ENCODE measurements at places on chromosomes 13 and 19.

- DNase-seq: no peak
Measured at GRCh38 chr13:63605403-63605802, 2189.8 kb upstream of the PCDH20 start.

DNA sequence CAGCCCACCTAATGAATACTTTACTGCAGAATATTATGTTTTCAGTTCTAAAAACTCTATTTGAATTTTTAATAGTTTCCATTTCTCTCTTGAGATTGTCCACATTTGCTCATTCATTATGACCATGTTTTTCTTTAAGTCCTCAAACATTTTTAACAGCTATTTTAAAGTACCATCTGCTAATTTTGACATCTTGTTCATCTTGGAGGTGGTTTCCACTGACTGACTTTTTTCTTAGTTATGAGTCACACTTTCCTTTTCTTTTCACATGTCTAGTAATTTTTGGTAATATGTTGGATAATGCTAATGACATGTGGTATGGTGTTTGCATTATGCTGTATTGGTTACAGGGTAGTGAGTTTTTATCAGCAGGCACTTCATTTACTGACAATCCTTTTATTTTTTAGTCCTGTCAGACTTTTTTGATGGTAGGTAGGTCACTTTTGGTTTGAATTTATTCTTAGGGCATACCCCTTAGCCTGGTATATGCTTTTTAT is 15.4 kb upstream of the ESD start:
- DNase-seq: no peak

DNA sequence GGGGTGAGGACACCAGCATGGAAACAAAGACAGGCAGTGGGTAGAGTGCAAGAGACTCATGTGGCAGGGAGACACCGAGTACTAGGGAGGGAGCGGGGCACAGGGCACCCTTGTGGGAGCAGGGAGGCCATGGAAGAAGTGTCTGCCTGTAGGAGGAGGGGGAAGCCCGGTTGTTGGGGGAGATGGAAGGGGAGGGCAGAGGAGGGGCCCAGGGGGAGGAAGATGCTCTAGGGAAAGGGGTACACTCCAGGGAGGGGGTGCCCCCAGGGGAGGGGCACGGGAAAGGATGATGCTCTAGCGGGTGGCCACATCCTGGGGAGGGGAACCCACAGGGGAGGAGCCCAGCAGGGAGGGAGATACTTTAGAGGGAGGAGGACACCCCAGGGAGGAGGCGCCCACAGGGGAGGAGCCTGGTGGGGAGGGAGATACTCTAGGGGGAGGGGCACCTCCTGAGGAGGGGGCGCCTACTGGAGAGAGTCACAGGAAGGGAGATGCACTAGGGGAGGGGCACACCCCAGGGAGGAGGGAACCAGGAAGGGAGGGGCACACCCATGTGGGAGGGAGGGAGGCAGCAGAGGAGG is 24.9 kb downstream of the CPAMD8 start:
- DNase-seq: no peak

DNA sequence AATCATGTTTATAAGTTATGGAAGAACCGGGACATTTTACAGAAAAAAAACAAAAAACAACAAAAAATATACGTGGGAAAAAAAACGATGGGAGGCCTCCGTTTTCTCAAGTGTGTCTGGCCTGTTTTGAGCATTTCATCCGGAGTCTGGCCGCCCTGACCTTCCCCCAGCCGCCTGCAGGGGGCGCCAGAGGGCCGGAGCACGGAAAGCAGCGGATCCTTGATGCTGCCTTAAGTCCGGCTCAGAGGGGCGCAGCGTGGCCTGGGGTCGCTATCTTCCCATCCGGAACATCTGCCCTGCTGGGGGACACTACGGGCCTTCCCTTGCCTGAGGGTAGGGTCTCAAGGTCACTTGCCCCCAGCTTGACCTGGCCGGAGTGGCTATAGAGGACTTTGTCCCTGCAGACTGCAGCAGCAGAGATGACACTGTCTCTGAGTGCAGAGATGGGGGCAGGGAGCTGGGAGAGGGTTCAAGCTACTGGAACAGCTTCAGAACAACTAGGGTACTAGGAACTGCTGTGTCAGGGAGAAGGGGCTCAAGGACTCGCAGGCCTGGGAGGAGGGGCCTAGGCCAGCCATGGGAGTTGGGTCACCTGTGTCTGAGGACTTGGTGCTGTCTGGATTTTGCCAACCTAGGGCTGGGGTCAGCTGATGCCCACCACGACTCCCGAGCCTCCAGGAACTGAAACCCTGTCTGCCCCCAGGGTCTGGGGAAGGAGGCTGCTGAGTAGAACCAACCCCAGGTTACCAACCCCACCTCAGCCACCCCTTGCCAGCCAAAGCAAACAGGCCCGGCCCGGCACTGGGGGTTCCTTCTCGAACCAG is 1.8 kb upstream of the APOE start:
- DNase-seq: peak; percentile 91

GRCh38 chr13:51645154-51645650 is 60.9 kb downstream of the WDFY2 start:
- peak; percentile 78 for DNase-seq

GRCh38 chr19:46369817-46370216 is 22.9 kb downstream of the PPP5C start:
- no peak for DNase-seq

- DNase-seq: no peak
Measured at GRCh38 chr13:111324736-111325135, 4.3 kb downstream of the TEX29 start.

- DNase-seq: no peak
Measured at GRCh38 chr19:16193466-16193865, 4.2 kb upstream of the AP1M1 start.

DNA sequence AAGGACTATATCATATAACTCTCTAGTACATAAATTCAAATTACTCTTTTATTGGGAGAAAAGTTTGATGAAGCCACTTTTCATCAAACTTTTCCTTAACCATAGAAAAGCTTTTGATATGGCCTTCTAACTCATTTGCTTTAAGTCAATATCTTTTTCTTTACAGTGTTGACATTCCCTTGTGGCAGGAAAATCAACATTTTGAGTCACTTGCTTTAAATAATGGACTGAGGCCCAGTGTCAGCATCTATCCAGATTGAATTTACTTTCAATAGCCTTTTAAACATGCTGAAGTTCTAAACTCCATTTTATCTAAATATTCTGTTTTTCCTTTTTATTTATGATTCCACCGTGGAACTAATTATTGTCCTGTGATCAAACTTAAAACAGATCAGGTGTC is 62.7 kb downstream of the PCDH9 start:
- no peak for DNase-seq

DNA sequence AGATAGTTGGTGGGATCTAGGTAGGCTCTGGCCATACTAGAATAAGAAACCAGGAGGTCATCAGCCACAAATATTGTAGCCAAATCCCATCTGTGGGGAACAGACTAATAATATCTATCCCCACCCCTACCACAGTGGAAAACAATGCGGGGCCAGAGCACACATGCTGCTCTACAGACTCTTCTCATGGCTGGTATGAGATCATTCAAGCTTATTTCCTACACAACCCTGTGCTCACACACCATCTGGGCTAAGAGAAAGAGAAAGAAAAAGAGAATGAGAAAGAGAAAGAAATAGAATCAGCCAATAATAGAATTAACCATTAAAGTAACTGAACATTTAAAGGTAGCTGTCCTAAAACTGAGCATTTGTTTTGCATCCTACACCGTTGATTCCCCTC is 1268.4 kb upstream of the SPRY2 start:
- no peak for DNase-seq

GRCh38 chr19:38569368-38569983 is 48.3 kb downstream of the MAP4K1 start:
- no peak for DNase-seq

DNA sequence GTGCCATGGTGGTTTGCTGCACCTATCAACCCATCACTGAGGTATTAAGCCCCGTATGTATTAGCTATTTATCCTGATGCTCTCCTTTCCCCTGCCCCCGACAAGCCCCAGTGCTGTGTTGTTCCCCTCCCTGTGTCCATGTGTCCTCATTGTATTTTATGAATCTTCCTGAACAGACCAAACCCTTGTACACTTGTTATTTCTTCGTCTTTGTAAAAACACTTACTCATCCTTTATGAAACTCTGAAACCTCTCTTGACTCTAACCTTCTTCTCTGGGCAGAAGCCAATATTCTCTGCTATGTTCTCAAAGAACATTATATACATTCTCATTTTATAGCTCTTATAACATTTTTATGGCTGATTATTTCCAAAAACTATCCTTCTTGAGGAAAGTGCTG is 746.9 kb downstream of the EFNB2 start:
- DNase-seq: no peak
